Eye (tissue), 1 donor: ENCODE measurements at places on chromosomes 16 and 17.

DNA sequence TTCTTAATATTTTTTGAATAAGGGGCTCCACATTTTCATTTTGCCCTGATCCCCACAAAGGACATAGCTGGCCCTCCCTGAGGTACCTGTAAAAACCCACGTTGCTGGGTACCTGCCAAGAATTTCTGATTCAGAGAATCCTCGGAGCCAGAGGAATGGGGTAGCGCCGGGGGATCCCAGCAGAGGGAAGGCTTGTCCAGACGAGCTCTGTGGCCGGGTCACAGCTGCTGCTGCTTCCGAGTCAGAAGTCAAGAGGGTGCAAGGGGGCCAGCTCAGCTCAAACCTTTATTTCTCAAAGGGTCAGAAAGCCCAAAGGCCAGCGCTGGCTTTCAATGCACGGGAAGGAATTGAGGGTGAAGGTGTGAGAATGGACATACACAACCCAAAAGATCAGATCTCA, 68.9 kb upstream of the SDK2 start:
- no peak for DNase-seq

- peak; percentile 52 for DNase-seq
These were observed 88.0 kb downstream of the STXBP4 start for GRCh38 chr17:55056526-55056925.

DNA sequence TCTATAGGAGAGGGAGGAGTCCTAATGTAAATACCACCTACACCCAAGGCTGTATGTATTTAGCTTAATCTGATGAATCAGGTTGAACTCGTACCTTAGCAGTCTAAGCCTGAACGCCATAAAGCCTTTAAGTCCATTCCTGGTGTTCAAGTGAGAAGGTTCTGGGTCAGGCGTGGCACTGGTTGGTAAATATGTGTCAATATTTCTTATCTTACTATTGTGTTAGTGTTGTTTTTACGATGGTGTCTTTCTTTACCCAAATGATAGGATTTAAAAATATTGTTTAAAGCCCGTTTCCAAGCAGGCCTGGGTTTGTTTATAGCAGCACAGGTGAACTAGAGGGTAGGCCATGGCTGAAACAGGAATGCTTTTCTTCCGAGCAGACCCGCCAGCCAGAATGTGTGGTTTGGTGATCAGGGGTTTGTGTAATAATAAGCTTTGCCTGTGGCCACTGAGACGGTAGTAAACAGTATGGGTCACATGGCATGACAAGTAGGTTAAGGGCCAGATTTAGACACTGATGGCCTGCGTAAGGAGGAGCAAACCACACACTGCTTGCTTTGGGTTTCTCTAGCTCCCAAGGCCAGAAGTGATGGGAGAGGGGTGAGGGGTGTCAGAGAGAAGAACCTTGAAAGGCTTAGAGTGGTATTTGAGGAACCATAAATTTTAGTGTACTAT, 3.3 kb downstream of the TMEM94 start:
- no peak for DNase-seq

DNA sequence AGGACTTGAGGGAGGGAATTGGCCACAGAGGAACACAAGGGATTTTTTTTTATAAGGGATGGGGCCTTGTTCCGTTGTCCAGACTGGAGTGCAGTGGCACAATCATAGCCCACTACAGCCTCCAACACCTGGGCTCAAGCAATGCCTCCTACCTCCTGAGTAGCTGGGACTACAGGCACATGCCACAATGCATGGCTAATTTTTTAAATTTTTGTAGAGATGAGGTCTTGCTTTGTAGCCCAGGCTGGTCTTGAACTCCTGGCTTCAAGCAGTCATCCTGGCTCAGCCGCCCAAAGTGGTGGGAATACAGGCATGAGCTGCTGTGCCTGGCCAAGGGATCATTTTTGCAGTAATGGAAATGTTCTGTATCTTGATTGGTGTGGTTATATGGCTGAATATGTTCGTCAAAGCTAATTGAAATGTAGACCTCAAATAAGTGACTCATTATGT, 56.9 kb downstream of the VMP1 start:
- DNase-seq, result no peak

GRCh38 chr16:28112908-28113307, 49.4 kb upstream of the GSG1L start:
- DNase-seq, result no peak
